ENCODE measurements at places on chromosomes 1 and 21.

- peak; percentile 6 for DNase-seq
Observed at GRCh38 chr1:197614916-197615692, 160.2 kb downstream of the DENND1B start.

DNA sequence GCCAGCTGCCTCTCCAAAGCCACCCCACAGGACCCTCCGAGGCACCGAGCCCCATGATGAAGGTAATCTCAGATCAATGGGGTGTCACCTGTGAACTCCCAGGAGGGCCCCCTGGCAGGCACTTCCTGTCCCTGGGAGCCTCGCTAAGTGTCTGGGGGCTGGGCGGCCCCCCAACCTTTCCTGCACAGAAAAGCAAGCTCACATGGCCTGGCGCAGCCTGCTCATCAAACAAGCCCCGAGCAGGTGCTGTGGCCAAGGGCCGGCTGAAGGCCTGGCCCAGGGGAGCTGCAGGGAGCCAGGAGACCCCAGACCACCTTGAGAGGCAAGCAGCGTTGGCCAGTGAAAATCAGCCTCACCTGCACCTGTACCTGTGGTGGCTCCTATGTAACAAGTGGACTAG is 2.9 kb downstream of the RIPK4 start:
- DNase-seq: no peak

DNA sequence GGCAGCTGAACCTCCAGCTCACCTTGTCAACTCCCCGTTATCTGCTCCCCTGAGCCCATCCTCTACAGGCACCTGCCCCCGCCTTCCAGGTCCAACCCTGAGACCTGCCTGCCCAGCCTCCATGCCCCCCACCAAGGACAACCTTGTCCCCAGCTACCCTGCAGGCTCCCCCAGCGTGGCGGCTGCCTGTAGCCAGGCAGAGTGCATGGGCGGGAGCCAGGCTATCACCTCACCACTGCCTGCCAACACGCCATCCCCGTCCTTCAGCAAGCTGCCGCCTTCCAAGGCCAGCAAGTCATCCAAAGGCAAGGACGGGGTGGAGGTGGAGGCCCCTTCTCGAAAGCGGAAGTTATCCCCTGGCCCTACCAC is 3.0 kb upstream of the CYB561D1 start:
- no peak for DNase-seq

- no peak for DNase-seq
Observed at GRCh38 chr1:163069142-163069541, at the start of gene RGS4. RGS4 (plus strand) TSS chr1:163069361; CDS start chr1:163069485, 124 bp downstream.

DNA sequence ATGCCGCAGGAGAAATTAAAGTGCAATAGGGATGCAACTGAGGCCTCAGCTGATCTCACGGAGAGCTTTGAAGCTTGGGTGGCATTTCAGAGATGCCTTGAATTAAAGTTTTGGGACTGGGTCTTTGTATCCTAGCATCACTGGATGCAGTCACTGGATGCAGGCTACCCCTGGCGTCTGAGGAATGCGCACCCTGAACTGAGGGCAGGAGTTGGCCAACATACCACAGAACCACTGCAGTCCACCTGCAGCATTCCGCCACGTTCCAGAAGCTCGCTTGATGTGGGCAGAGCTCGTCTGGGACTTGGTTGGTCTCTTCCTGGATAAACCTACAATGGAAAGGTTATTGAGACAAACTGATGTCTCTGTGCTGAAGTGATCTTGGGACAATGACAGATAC is 34.1 kb upstream of the IGSF5 start:
- DNase-seq: no peak

DNA sequence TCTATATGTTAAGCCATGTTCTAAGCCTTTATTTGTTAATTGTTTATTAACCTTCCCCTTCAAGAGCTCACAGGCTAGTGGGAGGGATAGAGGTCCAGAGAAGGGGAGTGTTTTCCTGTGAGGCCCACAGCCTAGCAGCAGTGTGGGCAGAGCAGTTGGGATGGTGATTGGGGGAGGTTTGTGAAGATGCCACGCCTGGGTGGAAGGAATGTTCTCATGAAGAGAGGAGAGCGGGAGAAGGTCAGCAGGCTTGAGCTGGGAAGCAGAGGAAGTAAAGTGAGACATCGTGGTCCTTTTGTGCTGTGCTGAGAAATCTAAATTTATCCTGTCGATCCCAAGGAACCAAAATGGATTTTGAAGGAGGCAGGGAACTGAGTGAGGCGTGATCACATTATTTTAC is 42.6 kb downstream of the TRAPPC10 start:
- no peak for DNase-seq

- no peak for DNase-seq
Observed at GRCh38 chr1:109268431-109269211, 14.3 kb downstream of the PSRC1 start.

DNA sequence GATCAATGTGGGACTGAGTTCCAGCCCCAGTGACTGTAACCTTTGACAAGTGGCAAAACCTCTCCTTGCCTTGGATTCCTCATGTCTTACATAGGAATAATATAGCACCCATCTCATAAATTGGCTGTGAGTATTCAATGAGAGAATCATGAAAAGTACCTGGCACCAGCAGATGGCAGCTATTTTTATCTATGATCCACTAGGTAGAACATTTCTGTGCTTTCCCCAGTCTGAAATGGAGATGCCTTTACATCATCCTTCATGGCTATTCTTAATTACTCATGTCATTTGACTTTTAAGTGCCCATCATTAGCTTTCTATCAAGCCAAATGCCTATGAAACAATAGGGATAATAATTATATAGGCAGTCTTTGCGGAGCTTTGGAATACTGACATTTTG is 130.1 kb downstream of the TGFB2 start:
- DNase-seq: no peak

GRCh38 chr1:91608876-91609275 is 108.2 kb downstream of the CDC7 start:
- DNase-seq: no peak

DNA sequence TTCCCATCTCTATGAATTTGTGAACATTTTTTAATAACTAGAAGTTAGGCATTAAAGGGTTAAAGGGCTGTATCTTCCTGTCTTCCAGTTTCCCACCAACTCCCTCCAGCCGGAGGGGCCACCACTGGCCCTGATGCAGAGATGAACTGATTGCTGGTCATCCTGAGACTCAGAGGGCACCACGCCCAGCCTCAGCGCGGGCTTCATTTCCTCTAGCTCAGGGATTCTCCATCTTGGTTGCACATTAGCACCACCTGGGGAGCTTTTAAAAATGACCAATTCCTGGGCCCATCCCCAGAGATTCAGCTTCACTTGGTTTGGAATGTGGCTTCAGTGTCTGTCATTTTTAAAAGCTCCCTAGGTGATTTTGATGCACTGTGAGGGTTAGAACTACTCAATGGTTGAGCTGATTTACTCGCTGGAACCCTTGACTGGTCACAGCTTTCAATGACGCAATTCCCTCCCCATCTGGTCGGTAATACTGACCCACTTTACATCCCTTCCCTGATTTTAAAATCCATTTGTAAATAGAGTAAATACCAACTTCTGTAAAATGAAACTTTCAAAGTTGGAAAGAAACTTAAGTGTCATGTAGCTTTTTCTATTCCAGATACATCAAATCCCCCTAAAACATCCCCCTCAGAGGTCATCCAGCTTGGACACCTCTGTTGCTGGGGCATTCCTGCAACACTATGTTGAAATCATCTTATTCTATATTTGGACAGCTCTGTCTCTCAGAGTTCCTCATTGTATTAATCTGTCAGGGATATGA is 5.1 kb downstream of the NAV1 start:
- DNase-seq: no peak

- no peak for DNase-seq
Observed at GRCh38 chr1:235613602-235614001, 36.0 kb downstream of the GNG4 start.

DNA sequence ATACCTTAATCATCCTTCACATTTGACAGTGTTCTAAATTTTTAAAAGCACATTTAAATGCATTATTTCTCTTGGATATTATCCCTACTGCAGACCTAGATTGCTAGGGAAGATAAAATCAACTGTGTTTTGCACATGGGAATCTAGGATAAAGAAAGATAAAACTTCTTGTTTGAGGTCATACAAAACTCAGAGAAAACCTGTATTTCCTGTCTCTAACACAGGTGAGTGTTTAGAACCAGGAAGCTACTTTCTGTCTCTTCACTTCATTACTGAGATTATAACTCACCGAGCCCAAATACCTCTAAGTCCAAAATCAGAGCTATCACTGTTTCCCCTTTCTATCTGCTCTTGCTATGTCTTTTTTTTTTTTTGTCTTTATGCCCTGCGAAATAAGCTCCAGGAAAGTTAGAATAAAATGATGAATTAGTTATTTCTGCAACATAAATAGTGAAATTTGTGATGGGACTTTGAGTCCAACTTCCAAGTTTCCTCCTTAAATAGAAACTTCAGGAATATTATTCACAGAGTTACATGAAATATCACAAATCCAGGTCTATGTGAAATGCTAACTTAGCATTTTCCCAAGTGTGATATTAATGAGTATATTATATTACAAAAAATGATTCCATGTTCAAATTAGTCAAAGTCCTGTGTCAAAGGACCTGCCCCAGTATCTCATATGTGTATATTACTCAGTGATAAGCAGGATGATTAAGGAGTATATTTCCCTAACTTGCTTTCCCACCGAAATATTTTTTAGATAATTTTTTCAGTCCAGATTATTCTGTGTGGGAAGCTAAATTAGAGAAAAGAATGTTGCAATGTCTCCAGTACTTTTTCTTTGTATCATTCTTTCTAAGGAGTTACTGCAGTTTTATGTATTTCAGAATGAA is 226.4 kb downstream of the PLA2G4A start:
- no peak for DNase-seq

DNA sequence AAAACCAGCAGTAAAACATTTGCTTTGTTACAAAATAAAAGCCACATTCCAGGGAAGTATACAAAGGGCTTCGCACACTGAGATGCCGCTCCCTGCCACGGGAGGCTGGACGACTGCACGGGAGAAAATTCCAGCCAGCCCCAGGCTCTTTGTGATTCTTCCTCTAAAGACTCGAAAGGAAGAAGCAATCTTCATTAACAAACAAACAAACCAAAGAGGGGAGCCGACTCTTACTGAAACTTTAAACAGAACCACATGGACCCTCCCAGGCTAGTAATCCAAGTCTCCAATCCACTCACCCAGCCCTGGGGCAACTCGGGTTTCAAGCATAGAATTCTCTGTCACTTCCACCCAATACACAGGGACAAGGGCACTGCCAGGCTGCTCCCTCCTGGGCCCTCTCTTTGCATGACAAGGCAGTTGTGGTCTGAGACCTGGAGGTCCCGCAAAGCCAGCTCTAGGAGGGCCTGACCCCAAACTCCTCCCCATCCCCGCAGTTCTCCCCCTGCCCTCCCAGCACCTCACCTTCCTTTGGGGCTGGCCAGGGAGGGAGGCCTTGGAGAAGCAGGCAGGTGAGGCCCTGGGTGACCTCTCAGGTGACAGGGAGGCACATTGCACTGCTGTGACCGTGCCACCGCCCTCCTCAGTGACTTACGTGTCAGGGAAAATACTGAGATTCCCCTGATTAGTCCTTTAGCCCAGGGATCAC is 26.6 kb upstream of the COL18A1 start:
- DNase-seq: no peak

- no peak for DNase-seq
Observed at GRCh38 chr1:94165843-94166242, 44.9 kb upstream of the ABCA4 start.

DNA sequence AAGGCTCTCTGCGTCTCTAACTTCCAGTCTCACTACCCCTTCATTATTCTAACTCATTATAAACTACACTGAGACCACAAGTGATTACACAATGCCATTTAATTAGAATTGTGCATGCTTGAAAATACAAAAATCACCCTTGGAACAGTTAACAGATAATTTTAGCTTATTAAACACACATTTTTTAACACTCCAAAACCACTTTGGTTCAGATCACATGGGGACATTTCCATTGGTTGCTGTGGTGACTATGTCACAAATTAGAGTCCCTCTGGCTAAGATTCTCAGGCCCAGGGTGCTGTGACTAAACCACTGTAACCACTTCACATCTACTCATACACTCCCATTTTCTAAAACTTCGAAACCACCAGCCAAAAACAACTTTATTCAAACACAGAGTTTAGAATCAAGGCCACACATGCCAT is 43.0 kb downstream of the JAK1 start:
- no peak for DNase-seq

GRCh38 chr1:157965584-157965983 is 27.9 kb upstream of the KIRREL1 start:
- no peak for DNase-seq

GRCh38 chr1:170661646-170662411 is 2.1 kb upstream of the PRRX1 start:
- DNase-seq: no peak

- DNase-seq: no peak
Observed at GRCh38 chr21:28345934-28346333, 646.7 kb downstream of the LTN1 start.

DNA sequence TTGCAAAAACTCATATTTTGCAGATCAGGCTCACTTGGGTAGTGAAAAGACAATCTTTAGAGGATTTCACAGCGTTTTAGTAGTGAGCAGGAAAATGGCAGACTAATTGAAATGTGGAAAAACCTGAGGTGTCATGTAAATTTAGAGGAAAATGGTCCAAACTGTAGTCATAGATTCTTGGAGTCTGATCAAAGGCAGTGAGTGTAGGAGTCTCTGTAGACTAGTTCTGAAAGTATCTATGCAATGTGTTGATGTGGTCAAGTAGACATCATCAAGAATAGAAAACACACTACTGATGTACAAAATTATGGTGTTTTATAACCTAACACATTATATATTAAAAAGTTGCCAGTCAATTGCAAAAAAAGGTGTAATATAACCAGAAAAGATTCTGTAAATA is 143.2 kb upstream of the C1orf105 start:
- no peak for DNase-seq

DNA sequence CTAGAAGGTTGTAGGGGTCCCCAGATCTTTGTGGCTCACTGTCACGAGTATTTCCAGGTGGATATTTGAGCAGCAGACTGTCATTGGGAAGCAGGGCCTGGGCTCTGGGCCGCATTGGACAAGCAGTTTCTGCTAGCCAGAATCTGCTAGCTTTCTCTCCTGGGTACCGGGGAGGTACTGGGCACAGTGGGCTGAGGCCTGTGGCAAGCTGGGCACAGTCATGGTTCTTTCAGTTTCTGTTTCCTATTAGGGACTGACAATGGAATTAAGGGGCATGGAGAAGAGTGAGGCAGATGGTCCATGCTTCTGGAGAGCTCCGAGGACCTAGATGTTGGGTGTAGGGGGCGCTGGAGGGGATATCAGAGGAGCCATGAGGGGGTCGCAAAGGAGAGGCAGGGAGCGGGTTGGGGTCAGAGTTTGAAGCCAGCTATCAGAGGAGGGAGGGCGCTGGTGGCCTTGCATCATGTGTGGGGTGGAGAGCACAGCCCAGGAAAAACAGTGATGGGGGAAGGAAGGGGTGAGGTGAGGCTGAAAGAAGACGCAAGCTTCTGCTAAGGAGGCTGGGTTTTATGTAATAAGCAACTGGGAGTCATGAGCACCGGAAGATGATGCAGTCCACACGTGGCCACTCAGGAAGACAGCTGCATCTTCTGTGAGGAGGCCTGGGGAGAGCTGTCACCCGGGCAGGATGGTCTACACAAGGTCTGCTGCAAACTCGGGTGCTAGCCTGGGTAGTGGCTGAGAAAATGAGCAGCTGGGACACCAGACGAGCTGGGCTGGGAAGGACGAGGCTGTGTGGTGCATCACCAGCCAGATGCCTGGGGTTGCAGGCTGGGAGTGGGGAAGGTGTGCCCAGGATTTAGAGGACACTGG is 72.7 kb downstream of the IER5 start:
- no peak for DNase-seq

GRCh38 chr1:115729756-115730155 is 38.8 kb downstream of the CASQ2 start:
- DNase-seq: no peak

Measured in stimulated activated CD4-positive, alpha-beta T cell treated with anti-CD3 and anti-CD28 coated beads, Interleukin-4, amount 100 ng/mL, for 1 hour (primary cell).